DND-41 (cell line): ENCODE measurements at places on chromosomes 16 and 17.
A peak's percentile ranks its signal among the peaks of the same experiment; 100 is the strongest.

- no peak overlapping the region for H3K27ac ChIP-seq
- peaks cover 5% of the 10 kb centered on the region for H3K27me3 ChIP-seq
- no peaks in the 10 kb centered on the region for H3K36me3 ChIP-seq
- no peaks in the 10 kb centered on the region for H3K4me1 ChIP-seq
These were observed 154.1 kb downstream of the HS3ST4 start for GRCh38 chr16:25845901-25846300.

- no peak overlapping the region for H3K4me3 ChIP-seq
- no peaks in the 10 kb centered on the region for H3K36me3 ChIP-seq
- H3K27me3 ChIP-seq = peaks cover 5% of the 10 kb centered on the region
- H3K4me1 ChIP-seq = peaks cover 7% of the 10 kb centered on the region
These were observed 4.0 kb downstream of the CDH15 start for GRCh38 chr16:89175280-89176146.

DNA sequence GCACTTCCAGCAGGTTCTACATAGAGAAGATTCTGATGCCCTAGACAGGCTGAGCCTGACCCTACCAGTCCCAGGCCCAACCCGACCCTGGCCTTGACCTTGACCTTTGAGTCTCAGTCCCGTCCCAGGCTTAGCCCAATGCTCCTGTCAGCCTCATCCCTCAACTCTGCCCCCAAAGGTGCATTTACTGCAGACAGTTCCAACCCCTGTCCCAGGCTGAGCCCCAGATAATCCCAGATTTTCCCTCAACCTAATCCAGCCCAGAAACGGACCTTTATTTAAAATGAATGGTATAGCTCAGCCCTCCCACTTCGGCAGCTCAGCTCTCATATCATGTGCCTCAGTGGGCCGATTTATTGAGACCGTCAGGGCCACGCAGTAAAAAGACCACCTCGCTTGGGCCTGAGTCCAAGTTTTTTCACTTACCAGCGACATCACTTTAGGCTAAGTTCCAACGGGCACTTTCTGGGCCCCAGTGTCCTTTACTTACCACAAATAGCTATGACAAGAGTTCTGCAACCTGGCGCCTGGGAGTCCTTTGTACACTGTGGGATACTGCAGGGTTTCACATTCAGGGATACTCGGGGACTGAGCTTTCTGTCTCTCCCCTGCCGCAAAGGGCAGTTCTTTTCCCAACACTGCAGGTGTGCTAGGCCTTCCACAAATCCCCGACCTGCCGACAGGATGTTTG lies 89.5 kb downstream of the WSCD1 start:
- H3K36me3 ChIP-seq = no peaks in the 10 kb centered on the region
- H3K4me3 ChIP-seq = no peak overlapping the region
- peaks cover 22% of the 10 kb centered on the region for H3K27me3 ChIP-seq
- no peak overlapping the region for H3K27ac ChIP-seq

DNA sequence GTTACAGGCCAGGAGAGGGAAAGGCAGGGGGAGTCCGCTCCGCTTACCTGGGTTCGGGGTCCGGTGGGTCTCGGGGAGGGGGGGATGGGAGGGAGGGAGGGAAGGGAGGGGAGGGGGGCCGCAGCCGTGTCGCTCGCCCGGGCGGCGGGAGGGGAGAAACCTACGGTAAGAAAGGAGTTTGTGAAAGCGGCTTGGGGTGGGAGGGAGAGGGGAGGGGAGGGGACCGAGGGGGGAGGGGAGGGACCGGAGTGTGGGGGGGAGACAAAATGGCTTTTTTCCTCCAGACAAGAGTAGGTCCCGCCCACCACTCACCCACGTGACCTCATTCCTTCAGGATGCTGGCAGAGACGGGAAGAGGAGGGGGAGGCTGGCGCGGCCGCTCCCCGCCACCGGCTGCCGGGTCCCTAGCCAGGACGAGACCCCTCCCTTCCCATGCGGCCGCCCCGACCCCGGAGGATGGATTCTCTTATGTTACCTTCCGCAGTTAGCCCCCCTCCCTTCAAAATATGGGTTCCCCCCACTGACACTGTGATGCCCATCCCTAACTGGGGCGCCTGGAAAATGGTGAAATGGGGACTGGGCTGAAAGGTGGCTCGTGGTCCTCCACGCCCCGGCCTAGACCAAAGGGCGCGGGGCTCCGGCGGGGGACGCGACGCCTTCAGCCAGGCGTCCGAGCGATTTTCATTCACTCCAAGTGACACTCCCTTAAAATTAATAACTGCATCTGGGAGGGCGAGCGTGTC lies at the start of gene PCGF2:
Gene PCGF2, minus strand, starts transcription at position 188 of the 743 bp plus-strand sequence. CDS start 7,934 bp downstream, outside the sequence.
- no peaks in the 10 kb centered on the region for H3K27me3 ChIP-seq
- peaks cover 5% of the 10 kb centered on the region; the same call in 1 of the 2 replicates for H3K36me3 ChIP-seq
- peak; percentile 78 for DNase-seq
- peak within 1 kb of the TSS; percentile 93 for H3K4me3 ChIP-seq
- H3K27ac ChIP-seq = peak within 1 kb of the TSS; percentile 85

DNA sequence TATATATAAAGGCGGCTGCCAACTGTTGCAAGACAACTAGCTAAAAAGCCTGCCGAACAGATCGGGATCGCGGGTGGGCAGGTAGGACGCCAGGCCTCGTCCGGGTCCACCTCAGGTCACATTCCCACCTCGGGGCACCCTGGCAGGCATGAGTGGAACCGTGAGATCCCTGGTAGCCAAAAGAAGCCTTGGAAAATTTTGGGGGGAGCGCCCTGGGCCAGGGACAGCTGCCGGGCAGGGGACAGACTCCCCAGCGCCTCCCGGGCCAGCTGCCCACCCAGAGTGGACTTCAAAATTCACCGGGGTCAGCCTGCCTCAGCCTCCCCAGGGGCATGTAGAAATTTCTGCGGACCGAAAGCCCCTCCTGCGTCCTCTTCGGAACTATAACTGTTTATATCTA lies 760.9 kb downstream of the KCNJ18 start:
- H3K36me3 ChIP-seq = no peaks in the 10 kb centered on the region
- H3K4me3 ChIP-seq = no peak overlapping the region
- H3K27me3 ChIP-seq = no peaks in the 10 kb centered on the region
- H3K4me1 ChIP-seq = no peaks in the 10 kb centered on the region
- H3K27ac ChIP-seq = no peak overlapping the region
- no peak for DNase-seq

GRCh38 chr16:11686713-11687380 lies 18.6 kb downstream of the SNN start:
- H3K27me3 ChIP-seq = no peaks in the 10 kb centered on the region
- DNase-seq = no peak
- no peak overlapping the region for H3K27ac ChIP-seq
- H3K4me1 ChIP-seq = no peaks in the 10 kb centered on the region
- no peak overlapping the region for H3K4me3 ChIP-seq

- H3K36me3 ChIP-seq = no peaks in the 10 kb centered on the region
- H3K27ac ChIP-seq = no peak overlapping the region
- no peak overlapping the region for H3K4me3 ChIP-seq
- H3K27me3 ChIP-seq = no peaks in the 10 kb centered on the region
These were observed 67.7 kb upstream of the NFAT5 start for GRCh38 chr16:69497876-69498596.

- no peak overlapping the region for H3K4me3 ChIP-seq
- no peak for DNase-seq
- peaks cover 86% of the 10 kb centered on the region for H3K36me3 ChIP-seq
- no peaks in the 10 kb centered on the region for H3K4me1 ChIP-seq
- no peaks in the 10 kb centered on the region for H3K27me3 ChIP-seq
- H3K27ac ChIP-seq = no peak overlapping the region
These were observed 41.7 kb downstream of the ZZEF1 start for GRCh38 chr17:4100883-4101756.

GRCh38 chr17:6495450-6496115 lies 51.3 kb downstream of the PIMREG start:
- no peak for DNase-seq
- H3K4me1 ChIP-seq = no peaks in the 10 kb centered on the region

- peaks cover 5% of the 10 kb centered on the region for H3K27me3 ChIP-seq
- no peaks in the 10 kb centered on the region for H3K4me1 ChIP-seq
- no peak overlapping the region for H3K4me3 ChIP-seq
- no peaks in the 10 kb centered on the region for H3K36me3 ChIP-seq
These were observed 263.6 kb upstream of the DYNLRB2 start for GRCh38 chr16:80277182-80277581.

DNA sequence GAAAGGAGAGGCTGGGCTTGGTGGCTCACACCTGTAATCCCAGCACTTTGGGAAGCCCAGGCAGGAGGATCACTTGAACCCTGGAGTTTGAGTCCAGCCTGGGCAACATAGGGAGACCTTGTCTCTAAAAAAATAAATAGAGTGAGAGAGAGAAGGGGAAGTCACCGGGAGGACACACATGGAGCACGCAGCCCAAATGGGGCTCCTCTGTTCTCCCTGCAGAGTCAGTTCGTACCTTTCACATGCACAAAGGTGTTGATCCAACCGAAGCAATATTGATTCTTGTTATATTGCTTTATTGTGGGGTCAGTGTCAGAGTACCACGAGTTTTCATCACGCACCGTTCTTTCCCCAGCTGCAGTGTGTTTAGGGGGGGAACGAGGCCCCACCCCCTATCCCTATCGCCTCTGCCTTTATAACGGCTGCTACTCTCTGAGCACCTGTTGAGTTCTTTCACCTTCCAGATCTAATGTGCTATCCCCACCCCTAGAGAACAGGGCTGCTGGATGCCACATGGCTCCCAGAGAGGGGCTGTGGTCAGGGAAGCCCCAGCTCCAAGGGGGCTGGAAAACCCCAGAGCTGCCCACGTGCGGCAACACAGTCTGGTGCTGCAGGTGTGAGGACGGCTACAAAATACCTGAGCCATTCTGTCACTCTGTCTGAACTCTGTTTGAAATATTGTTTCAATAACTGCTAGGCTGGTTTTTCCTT lies 1.0 kb upstream of the TMEM235 start:
- H3K4me3 ChIP-seq = no peak overlapping the region
- H3K4me1 ChIP-seq = no peaks in the 10 kb centered on the region
- no peaks in the 10 kb centered on the region for H3K27me3 ChIP-seq
- no peak overlapping the region for H3K27ac ChIP-seq

- no peaks in the 10 kb centered on the region for H3K4me1 ChIP-seq
- H3K4me3 ChIP-seq = no peak overlapping the region
- H3K36me3 ChIP-seq = peaks cover 56% of the 10 kb centered on the region
- H3K27me3 ChIP-seq = no peaks in the 10 kb centered on the region
- no peak overlapping the region for H3K27ac ChIP-seq
These were observed 155.2 kb upstream of the C17orf78 start for GRCh38 chr17:37220607-37220953.

DNA sequence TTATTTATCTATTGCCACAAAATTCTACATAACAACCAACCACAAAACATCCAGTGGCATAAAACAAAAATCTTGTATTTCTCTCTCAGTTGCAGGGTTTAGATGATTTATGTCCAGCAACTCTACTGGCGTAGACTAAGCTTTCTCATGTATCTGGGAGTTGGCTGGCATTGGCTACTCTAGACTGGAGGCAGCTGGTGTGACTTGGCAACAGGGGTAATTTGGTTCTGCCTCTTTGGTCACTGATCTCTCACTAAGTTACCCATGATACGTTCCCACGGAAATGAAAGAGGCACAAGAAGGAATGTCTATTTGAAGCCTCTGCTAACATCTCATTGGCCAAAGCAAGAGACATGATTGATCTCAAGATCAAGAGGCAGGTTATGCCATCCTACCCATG lies 144.0 kb downstream of the HS3ST3B1 start:
- no peak overlapping the region for H3K27ac ChIP-seq
- no peaks in the 10 kb centered on the region for H3K36me3 ChIP-seq
- DNase-seq = no peak
- no peak overlapping the region for H3K4me3 ChIP-seq
